ENCODE measurements at places on chromosomes 3 and 15.

GRCh38 chr15:54374184-54374952, 396.1 kb downstream of the UNC13C start:
- no peak for DNase-seq

- no peak for DNase-seq
Measured at GRCh38 chr3:82814660-82815059, 1053.2 kb upstream of the GBE1 start.

DNA sequence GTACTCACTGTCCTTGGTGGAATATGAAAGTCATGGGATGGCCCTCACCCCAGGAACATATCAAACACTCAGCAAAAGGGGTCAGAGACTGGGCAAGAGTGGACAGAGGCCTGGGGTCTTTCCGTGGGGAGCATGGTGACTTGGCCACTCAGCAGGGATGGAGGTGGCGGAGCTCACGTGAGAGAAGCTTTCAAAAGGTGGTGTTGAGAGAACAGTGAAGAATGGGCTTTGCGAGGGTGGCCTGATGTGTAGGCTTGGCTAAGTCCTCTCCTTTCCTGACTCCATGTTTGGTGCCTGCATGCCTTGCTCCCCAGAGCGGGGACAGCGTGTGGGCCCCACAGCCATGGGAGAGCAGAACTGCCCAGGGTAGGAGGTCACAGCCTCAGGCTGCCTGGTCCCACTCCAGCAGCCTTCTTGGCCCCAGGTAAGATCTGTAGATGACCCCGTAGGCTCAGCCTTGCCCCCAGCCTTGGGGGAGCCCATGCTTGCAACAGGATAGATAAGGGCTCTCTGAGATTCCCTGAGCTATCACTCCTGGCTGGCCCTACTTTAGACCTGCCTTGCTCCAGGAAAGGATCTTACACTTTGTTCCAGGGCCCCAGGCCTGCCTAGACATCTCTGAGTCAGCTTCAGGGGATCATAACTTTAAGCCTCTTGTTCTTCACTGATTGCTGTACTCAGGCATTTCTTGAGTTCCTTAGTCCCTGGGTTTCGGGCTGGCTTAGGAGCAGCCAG, 17.0 kb downstream of the RPLP1 start:
- DNase-seq = no peak

DNA sequence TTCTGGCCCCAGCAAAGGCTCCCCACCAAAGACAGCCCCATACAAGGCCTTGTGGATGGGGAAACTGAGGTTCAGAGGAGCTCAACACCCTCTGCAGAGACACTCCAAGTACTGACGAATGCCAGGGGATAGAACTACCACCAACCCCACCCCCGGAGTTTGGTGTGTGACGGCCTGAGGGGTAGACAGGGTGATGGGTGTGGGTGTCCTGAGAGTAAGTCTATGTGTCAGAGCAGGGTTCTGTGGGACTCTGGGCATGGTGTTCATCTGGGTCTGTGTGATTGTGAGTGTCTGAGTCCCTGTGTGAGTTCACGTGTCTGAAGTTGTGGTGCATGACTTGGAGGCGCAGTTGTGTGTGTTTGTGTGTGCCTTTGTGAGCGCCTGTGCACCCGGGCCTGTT, 7.4 kb downstream of the PTH1R start:
- no peak for DNase-seq

- DNase-seq = no peak
Measured at GRCh38 chr3:191361456-191361855, 31.1 kb upstream of the UTS2B start.

GRCh38 chr15:83200162-83200561, 7.5 kb downstream of the HDGFL3 start:
- no peak for DNase-seq

DNA sequence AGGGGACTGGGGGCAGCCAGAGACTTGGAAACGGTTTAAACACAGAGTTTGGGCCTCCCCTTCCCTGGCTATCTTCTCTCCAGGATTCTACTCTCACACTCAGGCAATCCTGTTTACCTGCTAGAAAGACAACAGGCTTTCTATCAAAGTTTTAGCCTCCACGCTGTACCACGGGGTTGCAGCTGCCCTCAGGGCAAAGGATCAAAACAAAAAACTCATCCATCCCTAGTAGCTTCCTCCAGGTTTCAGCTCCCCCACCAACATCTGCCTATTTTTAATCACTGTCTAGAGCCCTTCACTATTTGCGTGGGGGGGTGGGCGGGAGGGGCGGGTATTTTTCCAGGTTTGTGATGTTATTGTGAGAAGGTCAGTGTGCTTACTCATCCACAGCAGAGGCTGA, 286.8 kb upstream of the TRIM42 start:
- no peak for DNase-seq

GRCh38 chr3:123749711-123750110, 134.4 kb downstream of the MYLK start:
- no peak for DNase-seq

- DNase-seq = no peak
Measured at GRCh38 chr15:51062736-51063135, 32.0 kb downstream of the TNFAIP8L3 start.

DNA sequence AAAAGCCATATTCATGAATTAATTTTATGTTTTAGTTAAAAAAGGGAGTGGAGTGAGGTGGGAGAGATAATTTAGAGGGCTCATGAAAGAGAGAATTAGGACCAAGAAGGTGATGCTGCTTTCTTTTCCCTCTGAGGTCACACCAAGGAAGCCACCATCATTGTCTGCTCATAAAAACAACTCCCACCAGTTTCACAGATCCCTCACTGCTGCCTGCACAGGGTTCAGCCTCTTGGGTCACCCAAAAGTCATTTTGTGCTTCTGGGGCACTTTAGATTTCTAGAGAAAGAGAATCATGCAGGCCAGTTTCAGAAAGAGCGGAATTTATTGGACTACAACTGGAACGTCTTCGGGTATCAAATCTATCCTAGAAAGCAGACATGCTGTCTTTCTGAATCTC, 241.4 kb upstream of the EOMES start:
- no peak for DNase-seq

- no peak for DNase-seq
Measured at GRCh38 chr3:184200825-184201224, 14.8 kb downstream of the ABCF3 start.

- no peak for DNase-seq
Measured at GRCh38 chr3:157718800-157719199, 215.6 kb upstream of the VEPH1 start.

DNA sequence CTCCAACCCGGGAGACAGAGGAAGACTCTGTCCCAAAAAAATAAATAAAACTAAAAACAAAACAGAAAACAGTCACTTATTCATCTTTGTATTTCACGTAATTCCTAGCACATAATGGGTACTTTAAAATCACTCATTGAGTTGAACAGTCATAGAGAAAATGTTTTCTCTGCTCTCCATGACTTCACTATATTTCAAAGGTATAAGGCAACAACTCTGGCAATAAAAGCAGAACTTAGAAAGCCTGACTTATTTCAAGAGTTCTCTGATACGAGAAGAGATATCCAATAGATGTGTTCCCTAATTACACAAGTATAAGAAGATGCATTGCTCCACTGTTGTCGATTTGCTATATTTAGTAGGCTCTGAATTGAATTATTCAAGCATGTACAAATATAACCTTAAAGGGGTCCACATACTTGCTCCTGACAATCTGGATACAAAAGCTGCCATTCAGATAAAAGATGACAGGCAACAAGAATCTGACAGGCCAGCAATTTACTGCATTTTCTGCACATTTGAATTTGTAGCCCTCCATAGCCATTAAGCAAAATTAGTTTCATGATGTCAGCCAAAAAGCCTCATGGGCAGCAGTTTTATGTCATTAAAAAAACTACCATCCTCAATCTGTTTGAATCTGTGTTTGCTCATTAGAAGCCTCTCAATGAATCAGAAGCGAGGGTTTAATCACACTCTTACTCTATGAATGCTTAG, 47.9 kb downstream of the PEAK1 start:
- DNase-seq = no peak

DNA sequence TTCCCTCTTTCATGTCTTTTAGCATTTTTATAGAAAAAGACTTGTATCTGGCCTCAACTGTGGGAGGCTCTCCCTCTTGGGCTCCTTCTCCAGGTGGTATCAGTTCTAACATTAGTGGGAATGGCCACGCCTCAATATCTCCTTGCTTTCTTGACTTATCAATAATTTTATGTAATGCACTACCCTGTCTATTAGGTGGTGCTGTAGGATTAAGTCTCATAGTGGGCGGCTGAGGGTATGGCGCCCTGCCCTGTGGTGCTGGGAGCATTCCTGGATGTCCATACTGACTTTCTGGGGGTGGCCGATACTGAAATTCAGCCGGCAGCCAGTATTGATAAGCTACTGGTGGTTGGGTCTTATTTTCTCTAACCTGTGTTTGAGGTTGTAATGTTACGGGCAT, 8.7 kb upstream of the RPUSD3 start:
- no peak for DNase-seq

DNA sequence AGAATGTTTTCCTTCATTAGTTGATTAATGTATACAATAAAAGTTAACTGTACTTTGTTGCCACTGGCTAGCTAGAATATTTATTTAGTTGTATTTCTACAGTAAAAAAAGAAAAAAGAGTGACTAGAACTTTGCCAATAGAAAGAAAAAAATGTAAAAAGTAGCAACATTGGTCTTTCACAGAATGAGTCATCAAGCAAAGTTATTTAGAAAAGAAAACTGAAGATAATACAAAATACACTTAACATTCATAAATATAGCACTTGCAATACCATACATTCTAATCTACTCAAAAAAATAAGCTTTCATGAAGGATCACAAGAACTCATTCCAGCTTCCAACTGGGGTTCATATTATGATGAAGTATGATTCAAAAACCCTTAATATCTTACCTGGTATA, 83.4 kb downstream of the AQR start:
- no peak for DNase-seq

- no peak for DNase-seq
Measured at GRCh38 chr3:32780735-32781210, 37.0 kb upstream of the TRIM71 start.

GRCh38 chr3:78804251-78805037, 963.4 kb downstream of the ROBO1 start:
- DNase-seq = no peak

DNA sequence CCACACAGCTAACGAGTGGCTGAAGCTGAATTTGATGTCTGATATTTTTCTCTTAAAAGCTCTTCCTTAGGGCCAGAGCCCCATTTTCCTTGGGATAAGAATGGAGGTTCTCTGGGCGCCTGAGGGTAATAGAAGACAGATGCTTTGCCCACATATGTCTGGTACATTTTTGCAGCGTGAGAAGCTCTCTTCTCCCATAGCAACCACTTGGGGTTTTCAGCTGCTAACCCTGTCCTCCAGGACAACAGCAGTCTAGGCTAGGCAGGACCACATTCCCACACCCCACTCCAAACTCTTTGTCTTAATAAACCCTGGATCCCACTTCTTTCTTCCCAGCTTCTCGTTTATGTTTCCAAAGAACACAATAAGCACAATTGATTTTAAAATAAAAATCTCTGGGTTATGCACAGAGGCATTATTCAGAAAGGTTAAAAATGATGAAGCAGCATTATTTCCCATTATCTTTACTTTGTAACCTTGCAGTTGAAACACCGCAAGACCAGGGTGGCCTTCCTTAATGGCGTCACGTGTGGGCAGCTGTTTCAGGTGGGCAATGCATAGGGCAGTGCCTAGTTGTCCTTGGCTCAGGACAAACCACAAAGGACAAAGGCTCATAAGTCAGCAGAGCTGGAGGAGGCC, 56.5 kb upstream of the NTRK3 start:
- no peak for DNase-seq

DNA sequence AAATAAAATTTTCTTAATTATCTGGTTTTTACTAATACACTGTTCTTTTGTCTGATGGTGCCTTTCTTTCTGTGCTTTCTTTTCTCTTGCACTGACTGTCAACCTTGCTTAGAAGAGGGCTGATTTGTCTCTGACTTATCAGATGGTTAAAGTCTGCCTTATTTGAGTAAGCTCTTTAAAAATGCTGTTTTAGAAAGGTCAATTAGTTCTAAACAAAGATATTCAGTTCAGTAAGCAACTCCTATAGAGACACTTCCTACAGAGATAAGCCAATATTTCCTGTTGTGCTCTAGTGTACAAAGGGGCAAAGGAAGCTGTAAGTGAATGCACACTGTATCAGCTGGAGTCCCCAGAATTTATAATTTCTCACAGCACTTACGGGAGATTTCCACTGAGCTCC, 153.4 kb upstream of the TSPAN3 start:
- DNase-seq = no peak

DNA sequence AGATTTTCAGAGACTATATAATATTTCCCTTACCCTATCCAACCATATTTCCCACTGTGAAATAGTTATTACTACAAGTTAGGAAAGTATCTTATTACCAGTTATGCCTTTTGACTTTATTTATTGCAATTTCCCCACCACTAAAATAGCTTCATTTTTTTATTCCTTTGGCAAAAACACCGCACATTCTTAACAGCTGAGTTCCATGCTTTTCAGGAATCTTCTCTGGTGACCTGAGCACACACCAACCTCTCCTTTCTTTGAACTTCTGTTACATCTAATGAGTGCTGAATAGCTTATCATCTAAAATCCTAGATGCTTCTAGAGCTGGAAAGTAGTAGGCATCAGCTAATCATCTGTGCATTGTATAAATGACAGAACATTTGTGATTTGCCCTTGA, 99.1 kb downstream of the UBE2E2 start:
- no peak for DNase-seq

DNA sequence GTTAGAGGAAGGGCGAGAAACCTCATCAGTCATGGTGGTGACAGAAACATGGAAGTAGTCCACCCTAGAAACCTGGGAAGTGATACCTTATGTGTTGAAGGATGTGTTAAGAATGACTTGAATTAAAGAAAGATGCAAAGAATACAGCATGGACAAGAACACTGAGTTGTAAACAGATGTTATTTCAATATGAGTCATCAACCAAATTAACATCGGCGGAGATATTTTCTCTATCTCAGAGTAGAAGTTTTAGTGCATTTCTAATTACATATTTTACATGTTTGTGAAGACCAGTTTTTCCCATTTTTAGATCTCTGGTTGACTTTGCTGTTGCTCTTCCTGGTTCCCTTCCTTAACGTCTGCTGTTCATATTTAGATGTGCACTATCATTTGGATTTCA, 268.8 kb upstream of the TBL1XR1 start:
- DNase-seq = no peak

GRCh38 chr15:61828860-61829513, 231.3 kb downstream of the VPS13C start:
- DNase-seq = no peak

DNA sequence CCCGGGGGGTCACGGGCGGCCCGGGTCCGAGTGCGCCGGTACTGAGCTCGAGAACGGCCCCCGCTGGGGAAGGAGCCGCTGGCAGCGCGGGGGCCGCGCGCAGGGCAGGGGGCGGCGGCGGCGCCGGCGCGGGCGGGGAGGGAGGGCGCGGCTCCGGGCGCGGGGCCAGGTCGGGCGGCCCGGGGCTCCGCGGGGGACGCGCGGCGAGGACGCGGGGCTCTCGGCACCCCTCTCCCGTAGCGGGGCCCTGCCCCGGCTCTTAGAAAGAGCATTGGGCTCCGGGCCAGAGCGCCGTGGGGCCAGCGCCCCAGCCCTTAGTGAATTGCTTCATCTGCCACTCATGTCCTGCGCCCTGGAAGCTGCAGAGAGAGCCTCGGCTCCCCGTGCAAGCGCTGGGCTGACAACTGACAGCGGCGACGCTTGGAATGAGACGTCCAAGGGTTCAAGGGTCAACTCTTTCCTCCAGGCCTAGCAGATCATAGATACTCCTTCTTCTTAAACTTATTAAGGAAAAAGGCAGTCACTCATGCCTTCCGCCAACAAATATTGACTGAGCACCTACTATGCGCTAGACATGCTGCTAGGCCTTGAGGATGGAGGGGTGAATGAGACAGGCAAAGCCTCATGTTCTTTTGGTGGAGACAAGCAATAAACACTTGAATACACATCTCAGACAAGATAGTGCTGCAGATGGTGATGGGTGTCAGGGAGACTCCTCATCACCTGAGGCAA, 140.8 kb downstream of the SMAD6 start:
- DNase-seq = no peak

- DNase-seq = no peak
Measured at GRCh38 chr3:5290915-5291314, 103.4 kb downstream of the EDEM1 start.

Data from activated naive CD4-positive, alpha-beta T cell (primary cell).